Large intestine (tissue), 12 donors: ENCODE measurements at places on chromosomes 11 and 22.

- DNase-seq = no peak
Observed at GRCh38 chr11:32023370-32024305, 67.2 kb upstream of the RCN1 start.

DNA sequence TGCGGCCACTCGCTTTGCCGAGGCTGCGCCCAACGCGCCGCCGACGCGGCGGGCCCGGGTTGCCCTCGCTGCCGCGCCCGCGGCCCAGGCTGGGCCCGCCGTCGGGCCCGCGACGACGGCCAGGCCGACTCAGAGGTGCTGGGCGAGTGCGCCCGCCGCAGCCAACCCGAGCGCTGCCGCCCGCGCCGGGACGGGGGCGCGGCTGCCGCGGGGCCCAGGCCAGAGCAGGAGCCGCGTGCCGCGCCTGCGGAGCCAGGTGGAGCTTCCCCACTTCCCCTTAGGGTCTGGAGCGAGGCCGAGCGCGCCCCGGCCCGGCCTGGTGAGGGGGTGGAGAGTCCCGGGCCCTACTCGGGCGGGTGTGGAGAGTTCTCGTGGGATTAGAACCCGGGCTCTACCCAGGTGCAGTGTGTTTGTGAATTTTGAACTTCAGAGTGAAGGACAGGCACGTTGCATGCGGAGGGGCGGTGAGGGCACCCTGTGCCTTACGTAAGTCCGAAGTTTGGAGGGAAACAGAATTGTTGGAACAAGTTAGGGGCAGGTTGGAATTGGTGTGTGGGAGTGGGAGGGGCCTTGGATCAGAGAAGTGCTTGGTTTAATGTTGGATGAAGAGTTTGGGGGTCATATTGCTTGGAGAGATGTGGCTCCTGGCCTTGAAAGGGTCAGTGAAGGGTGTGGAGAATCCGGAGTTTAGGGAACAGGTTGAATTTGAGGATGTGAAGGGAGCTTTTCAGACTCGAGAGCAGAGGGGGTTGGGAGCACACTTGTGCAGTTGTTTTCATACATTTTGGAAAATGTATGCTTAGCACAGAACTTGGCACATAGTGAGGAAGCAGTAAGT lies 697 bp downstream of the RNF169 start:
- DNase-seq = peak; percentile 47

- DNase-seq = no peak
Observed at GRCh38 chr11:2132246-2132645, 6.9 kb downstream of the IGF2 start.

DNA sequence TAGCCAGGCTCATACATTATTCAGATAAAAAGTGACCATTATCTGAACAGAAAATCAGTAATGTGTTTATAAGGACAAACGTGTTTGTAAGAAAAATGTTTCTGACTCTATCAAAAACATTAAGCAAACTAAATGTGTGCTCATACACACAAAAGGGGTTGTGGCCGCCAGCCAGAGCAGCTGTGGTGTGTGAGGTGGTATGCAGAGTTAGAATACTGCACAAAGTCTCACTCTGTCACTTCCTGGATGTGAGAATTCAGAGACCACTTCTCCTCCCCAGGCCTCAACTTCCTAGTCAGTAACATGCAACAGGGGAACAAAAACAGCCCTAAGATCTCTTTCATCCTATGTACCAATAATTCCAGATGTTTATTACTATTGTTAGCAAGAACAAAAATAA lies 9.4 kb downstream of the OR5B21 start:
- no peak for DNase-seq

DNA sequence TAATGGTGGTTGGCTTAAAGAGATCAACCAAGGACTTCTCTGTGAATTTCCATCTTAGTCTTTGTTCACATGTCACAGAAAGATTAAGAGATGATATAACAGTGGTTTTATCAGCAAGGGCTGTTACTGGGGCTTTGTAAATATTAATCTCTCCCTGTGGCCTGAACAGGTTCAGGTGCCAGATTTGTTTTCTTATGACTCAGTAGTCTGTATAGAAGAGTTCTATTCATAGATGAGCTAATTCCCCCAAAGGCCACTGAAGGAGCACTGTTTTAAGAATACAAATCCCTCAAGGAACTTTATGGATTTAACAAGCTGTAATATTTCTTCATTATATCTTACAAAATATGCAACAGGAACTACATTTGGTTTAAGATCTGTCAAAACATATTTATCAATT lies 50.4 kb downstream of the TCP11L1 start:
- DNase-seq = no peak

DNA sequence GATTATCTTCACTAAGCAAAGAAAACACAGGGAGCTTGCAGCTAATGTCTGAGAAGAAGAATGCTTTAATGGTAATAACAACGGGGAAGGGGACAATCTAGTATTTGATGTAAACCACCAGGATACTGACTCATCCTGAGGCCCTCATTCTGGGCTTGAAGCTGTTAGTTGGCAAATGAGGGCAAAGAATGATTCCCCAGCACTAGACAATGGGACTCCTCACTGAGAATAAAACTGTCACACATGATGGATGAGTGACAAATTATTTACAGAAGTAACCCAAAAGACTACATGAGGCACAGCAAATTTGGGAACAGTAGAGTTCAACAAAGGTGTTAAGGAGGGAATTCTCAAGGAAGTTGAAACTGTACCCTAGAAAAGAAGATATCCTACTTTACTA lies 76.3 kb downstream of the FAM168A start:
- no peak for DNase-seq

- DNase-seq = no peak
Observed at GRCh38 chr11:69063652-69064260, 15.0 kb downstream of the TPCN2 start.

DNA sequence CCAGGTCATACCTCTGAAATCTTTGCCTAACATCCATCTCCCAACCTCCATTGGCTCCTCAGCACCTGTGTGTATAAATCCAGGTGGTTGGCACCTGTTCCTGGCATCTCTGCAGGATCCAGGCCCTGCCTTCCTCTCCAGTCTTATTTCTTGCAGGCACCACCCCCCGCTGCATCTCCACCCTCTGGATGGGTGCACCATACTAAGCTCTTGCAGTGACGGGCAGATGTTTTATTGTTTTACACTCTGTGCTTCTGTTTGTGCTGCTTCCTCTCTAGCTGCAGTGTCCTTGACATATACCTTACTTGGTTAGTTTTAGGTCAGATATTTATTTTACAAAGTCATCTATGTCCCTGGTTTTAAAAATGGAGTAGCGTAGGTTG lies 102.6 kb downstream of the TBC1D22A start:
- DNase-seq = no peak

DNA sequence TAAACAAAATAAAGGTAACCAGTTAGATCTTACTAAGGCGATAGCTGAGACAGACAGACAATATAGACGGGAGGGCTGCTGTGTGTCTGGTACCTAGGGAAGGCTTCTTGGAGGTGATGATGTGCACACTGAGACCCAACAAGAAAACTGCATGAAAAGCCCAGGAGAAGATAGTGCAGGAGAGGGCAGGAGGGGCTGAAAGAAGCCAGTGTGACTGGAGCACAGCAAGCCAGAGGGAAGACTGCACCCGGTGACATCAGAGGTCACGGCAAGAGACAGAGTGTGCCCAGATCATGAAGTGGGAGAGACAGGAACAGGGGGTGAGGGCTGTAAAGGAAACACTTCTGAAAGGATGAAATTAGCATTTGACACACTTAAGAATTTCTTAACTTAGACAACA lies 266.3 kb downstream of the BRD1 start:
- no peak for DNase-seq

DNA sequence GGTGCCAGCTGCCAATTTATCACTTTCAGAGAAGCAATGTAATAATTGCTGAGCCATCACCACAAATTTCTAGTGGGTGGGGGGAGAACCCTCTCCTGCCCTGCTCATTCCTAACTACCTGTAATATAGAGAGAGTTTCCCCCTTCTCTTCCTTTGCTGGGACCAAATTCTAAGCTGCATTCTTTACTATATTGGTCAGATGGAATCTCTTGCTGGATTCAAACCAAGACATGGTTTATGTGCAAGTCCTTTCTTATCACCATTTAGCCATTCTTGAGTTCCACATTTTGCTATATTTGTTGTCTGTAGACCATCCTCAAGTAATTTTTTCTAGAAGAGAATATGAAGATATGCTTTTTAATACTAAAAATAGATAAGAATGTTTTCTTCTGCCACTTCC lies 452.1 kb downstream of the MN1 start:
- peak; percentile 14 for DNase-seq

GRCh38 chr11:35083431-35084238 lies 55.3 kb upstream of the CD44 start:
- peak; percentile 72 for DNase-seq

DNA sequence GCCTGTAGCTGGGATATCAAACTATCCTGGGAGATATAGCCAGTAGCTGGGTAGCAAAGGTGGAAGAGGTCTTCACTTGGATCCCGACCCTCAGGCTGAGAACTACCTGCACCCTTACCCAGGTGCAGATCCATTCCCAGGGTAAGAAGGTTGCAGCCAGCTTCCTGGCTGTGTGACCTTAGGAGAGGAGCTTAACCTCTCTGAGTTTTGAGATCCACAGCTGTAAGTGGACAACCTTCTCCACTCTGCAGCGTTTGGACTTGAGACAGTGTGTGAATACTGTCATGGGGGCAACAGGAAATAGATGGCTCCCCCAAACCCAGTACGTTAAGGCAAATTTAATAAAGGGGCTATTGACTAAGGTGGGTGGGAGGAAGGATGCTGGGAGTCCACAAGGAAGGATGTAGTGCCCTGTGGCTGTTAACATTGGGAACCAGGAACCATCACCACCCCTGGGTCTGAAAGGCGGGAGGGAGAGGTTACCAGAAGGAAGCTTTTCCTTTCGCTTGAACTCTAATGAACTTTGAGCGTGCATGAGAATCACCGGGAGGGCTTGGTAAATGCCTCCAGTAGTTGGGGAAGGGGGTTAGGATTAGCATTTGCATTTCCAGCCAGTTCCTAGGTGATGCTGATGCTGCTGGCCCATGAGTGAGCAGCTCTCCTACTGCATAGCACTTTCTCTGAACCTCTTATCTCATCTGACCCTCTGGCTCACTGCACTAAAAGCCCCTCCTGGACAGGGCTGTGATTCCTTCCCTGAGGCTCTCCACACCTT lies 24.4 kb downstream of the SGSM1 start:
- no peak for DNase-seq

- DNase-seq = no peak
Observed at GRCh38 chr11:1828542-1828941, 6.2 kb upstream of the SYT8 start.

DNA sequence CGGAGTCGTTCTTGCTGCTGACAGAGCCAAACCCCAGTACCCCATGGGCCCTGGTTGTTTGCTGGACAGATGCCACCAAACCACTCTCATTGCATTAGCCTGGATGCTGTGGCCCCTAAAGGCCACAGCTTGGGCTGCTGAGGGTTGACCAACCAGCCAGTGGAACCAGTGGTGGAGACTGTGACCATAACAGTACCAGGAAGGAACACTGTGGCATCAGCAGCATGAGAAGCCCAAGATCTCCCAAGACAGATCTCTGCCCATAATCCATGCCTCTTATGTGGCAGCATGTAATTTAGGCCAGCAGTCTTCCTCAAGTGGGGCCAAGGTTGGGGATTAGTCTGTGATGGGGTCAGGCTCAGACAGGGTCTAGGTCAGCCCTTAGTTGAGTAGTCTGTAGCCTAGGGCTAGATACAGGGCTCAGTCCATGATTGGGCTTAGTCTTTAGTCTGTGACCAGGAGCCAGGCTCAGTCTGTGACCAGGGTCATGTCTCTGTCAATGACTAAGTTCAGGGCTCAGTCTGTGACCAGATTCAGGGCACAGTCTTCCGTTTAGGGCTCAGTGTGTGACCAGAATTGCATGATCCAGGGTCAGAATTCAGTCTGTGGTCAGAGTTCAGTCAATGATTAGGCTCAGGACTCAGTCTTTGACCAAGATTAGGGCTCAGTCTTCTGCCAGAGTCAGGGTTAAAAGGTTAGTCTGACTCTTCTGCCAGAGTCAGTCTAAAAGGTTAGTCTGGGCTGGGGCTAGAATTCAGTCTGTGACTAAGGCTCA lies 4.5 kb upstream of the INPP5J start:
- no peak for DNase-seq

- no peak for DNase-seq
Observed at GRCh38 chr11:124204008-124204407, 20.9 kb downstream of the OR10D3 start.
